RCC 7860 (cell line): ENCODE measurements at places on chromosomes 16 and 17.

GRCh38 chr17:81254955-81255717 lies 16.0 kb downstream of the NDUFAF8 start:
- DNase-seq, result no peak

DNA sequence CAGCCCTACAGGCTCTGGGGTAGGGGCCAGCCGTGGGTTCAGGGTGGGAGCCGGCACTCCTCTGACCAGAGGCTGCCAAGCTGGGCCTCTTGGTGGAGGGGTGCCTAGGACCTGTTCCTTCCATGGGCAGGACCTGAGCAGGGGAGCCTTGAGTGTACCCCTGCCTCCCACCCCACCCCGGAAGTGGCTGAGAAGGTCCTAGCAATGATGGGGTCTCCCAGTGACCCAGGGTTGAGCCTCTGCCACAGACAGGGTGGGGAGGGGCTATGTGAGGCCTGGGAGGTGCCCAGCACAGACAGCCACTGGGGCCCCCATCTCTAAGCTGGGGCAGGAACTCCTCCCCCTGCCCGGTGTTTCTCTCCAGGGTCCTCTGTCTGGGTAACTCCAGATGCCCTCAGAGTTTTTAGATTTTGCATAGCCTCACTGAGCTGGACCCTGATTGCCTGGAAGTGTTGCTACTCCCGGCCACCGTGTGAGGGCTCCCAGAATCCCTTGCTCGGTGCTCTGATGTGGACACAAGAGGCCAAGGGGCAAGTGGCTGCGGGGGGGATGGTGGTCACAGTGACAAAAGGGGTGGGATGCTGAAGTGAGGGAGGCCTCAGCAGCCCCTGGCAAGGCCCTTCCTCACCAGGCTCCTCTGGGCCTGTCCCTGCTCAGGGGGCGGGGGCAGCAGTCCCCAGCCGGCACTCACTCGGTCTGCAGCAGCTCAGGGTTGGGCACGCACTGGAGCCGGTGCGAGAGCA lies 6.4 kb upstream of the MTSS2 start:
- DNase-seq, result no peak

- DNase-seq, result no peak
Observed at GRCh38 chr17:39045948-39046679, 78.9 kb upstream of the FBXO47 start.

GRCh38 chr16:57540387-57540786 lies 2.1 kb upstream of the ADGRG5 start:
- no peak for DNase-seq

GRCh38 chr17:69228576-69228975 lies at the start of gene ABCA10:
Gene ABCA10, minus strand, starts transcription at chr17:69228824. Its CDS starts 3,466 bp downstream, at chr17:69225358.
- no peak for DNase-seq

- no peak for DNase-seq
Observed at GRCh38 chr17:51685287-51685909, 425.1 kb downstream of the UTP18 start.

GRCh38 chr17:47736501-47737495 lies 3.8 kb downstream of the TBX21 start:
- DNase-seq, result no peak
